ENCODE measurements at places on chromosomes 3 and 15.
A peak's percentile ranks its signal among the peaks of the same experiment; 100 is the strongest.

DNA sequence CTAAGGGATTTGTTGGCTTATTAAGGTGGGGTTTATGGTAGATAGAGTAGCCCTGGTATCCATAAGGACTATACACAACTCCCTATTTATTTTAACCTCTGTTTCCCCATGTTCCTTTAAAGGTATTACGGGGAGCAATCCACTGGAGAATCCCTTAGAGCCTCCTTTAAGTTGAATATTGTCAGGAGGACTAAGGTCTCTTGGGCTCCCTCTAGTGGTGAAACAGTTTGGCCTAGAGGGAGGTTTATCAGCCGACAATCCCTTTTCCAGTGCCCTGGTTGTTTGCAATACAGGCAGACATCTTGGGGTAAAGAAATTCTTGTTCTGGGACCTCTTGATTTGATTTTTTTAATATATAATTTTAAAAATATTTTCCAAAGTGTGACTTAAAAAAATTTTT lies 12.9 kb downstream of the OPA1 start:
- DNase-seq: peak; percentile 50

DNA sequence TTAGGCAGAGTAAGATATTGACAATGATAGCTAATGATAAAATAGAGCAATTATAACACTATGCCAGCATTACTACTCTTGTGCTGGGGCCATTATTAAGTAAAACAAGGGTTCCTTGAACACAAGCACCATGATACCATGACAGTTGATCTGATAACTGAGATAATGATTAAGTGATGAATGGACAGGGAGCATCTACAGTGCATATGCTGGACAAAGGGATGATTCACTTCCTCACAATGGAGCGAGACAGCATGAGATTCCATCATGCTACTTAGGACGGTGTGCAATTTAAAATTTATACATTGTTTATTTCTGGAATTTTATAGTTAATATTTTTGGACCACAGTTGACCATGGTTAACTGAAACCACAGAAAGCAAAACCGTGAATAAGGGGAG lies 156.6 kb downstream of the FHIT start:
- no peak for DNase-seq

DNA sequence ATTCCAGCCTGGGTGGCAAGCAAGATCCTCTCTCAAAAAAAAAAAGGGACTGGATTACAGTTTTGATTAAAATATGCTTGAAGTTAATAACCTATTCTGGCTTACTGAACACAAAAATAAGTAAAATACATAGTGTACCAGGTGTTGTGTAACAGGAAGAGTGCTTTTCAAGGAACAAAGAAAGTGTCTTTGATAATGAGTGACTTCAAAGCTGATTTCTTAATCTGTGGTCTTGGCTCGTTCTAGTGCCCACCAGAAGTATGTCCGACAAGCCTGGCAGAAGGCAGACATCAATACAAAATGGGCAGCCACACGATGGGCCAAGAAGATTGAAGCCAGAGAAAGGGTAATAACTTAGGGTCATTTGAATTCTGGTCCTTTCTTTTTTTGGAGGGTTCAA lies 4.0 kb downstream of the RPL14 start:
- DNase-seq: no peak

- DNase-seq: no peak
Observed at GRCh38 chr3:36943601-36944000, 1.3 kb downstream of the TRANK1 start.

DNA sequence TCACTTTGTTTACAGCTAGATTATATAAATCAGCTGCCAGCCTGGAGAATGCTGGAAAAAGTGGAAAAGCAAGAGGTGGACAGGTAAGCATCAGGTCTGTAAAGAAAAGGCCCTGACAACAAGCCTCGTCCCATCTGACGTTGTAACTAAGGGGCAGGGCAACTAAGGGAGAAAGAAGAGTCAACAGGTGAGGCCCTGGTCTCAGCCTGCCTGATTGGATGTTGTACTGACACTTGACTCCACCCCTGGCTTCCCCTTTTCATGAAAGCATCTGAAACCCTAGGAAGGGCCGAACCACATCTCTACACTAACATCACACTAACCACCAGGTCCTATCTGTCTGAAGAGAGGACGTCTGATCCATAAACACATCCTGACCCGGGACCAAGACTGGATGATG lies 357.6 kb upstream of the CFAP20DC start:
- DNase-seq: no peak

GRCh38 chr15:88072598-88073390 lies 183.7 kb downstream of the NTRK3 start:
- no peak for DNase-seq

- no peak for DNase-seq
Observed at GRCh38 chr15:58486062-58486461, 54.3 kb downstream of the LIPC start.

- DNase-seq: no peak
Observed at GRCh38 chr3:84224262-84224661, 734.5 kb upstream of the CADM2 start.

DNA sequence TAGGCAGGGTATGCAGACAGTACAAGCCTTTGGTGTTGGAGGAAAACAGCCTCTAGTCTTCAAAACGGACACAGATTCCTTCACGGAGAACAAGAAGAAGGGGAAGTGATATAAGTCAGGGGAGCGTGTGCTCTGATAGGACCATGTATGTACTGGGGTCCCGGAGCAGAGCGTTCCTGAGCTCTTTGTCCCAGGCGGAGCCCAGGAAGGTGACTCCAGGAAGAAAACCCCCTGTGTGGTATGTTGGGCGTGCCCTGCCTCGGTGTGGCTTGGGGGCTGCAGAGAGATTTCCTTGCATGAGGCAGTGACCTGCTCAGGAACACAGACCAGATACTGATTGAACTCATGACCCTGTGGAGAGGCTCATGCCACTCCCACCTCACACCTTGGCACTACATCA lies 21.7 kb downstream of the MELTF start:
- DNase-seq: no peak

DNA sequence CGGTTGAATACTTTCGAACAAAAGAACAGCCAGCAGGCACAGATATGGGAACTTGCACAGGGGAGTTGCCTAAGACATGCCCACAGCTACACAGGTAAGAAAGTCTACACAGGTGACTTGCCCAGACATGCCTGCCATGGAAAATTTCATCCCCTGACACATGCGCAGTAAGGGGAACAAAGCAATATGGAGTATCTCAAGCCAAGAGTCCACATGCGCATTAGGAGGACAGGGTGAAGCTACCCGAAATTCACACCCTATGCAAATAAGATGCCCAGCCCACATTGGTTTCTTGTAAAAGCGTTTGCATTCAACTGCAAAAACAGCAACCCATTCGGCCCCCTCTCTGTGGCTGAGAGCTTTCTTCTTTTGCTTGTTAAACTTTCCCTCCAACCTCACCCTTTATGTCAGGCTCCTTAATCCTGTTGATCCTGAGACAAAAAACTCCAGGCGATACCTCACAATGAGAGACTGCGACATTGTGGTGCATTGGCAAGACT lies 49.3 kb upstream of the TRPM1 start:
- no peak for DNase-seq

DNA sequence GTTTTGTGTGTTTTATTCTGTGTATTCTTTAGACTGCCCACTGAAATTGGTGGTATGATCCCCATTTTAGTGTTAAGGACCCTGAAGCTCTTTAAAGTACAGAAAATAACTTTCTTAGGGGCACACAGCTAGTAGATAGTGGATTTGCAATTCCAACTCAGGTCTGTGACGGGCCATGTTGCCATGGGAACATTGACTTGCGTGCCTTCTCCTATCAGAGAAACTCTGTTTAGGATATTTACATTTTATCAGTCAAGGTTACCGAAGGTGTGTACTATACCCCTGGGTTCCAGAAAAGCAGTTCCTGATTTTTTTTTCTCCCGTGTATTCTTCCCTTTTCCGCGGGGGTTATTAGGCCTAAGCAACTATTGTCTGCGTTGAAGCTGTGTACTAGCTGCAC lies 19.4 kb downstream of the MYZAP start:
- no peak for DNase-seq

- no peak for DNase-seq
Observed at GRCh38 chr3:105490045-105490444, 123.3 kb downstream of the ALCAM start.

GRCh38 chr3:161475905-161476304 lies 20.7 kb upstream of the OTOL1 start:
- DNase-seq: no peak

DNA sequence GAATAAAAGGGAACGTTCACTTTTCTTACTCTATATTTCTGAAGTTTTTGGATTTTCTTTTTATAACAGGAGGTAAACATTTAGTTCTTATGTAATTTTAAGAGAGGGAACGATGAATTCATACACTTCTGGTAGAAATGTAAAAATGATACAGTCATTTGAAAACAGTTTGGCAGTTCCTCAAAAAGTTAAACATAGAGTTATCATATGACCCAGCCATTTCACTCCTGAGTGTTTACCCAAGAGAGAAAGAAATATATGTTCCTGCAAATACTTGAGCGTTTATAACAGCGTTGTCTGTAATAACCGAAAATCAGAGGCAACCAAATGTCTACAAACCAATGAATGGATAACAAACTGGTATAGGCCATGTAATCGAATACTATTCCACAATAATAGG lies 20.8 kb upstream of the CCR9 start:
- no peak for DNase-seq

DNA sequence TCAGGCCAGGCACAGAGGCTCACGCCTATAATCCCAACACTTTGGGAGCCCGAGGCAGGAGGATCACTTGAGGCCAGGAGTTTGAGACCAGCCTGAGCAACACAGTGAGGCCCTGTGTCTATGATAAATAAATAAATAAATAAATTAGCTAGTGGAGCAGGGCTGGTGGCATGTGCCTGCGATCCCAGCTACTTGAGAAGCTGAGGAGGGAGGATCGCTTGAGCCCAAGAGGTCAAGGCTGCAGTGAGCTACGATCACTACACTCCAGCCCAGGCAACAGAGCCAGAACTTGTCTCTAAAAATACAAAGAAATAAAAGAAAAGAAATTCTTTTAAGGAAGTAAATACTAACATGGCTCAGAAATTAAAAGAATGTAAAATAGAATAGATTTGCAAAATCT lies 91.8 kb downstream of the LIPC start:
- DNase-seq: no peak

DNA sequence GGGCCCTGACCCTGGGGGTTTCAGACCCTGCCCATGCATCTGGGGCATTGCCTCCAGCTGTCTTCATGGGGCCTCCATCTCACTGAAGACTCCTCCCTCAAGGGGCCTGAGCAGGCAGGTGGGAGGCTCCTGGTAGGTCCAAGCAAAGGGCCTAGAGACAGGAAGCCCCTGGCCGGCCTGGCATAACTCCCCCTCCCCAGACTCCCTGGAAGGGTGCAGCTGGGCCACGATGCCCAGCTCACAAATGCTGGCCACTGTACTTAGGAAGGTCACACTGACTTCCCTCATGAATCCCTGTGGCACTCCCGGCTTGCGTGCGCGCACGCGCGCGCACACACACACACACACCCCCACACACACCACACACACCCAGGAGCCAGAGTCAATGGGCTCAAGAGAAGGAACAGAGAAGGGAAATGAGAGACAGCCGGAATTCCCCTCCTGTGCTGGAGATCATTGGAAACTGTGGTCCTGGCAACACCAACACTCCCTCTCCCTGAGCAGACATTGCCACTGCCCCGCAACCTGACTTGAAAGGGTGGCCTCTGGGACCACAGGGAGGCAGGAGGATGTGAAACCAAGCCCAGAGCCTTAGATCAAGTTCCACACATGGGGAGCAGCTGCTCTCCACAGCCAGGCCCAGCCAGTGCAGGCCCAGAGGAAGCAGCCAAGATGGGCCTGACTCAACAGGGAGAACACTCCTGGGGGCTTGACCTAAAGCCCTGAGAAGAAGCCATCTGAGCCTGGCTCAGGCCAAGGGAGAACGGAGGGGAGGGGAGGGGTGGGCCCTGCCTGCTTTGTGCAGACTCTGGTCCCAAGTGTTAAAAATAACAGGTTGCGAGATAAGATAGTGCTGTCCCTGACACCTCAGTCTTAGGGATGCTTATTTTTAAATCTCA lies 69.7 kb downstream of the SCN5A start:
- DNase-seq: no peak

DNA sequence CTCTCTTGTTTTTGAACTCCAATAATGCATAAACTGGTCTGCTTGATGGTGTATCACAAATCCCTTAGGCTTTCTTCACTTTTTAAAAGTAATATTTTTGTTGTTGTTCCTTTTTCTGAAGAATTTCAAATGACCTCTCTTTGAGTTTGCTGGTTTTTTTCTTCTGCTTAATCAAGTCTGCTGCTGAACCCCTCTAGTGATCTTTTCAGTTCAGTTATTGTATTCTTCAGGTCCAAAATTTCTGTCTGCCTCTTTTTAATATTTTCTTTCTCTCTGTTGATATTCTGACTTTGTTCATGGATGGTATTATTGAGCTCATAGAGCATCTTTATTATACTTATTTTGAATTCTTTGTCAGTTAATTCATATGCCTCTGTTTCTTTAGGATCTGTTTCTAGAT lies 21.8 kb upstream of the CEP152 start:
- no peak for DNase-seq

DNA sequence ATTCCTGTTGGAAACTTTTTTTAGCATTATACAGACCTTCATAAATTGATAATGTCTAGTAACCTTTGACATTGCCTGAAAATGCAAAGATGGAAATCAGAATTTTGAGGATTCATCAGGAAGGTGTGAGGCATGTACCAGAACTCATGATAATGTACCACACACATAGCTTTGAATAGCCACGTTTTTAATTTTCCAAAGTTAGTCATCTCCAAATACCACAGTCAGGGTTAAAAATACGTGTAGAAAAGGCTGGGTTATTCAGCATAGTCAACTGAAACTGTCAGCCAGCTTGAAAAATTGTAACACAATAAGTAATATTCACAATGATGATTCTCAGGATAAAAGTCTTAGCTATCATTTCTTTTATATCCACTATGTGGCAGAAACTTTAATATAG lies 102.0 kb upstream of the THRB start:
- DNase-seq: no peak

DNA sequence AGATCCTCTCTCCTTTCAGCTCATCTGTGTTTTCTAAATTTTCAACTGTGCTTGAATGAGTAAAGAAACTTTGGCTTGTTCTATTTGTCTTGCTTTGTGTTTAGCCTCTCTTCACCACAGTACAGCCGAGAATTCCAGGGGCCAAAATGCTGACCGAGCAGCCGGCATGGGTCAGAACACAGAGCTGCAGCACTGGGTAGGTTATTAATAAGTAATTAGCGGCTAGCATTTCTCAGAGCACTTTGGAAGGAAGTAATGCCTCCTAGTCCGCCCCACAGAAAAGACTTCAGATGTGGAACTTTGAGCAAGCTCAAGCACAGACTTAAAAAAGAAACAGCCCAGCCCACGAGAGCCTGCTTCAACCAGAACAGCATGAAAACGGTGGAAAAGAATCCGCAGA lies 343.9 kb downstream of the ARRDC4 start:
- DNase-seq: no peak

DNA sequence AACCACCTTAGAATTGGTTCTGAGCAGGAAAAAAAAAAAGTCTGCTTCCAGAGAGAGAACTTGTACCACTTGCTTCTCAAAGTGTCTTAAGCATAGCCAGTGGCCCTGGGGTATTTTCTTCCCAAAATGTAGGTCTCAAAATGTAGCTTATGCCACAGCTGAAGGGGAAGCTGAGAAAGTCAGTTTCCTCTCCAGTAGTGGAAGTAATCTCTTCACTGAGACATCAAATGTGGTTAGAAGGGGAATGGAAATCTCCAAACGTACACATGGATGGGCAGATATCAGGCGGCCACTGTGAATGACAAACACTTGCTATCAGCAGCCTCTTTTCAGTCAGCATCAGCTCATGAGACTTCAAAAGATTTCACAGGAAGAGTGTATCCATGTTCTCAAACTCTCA lies 841.2 kb downstream of the TUSC7 start:
- no peak for DNase-seq

GRCh38 chr15:69476704-69477473 lies 24.3 kb downstream of the RPLP1 start:
- DNase-seq: no peak

Measured in activated T-cell treated with anti-CD3 and anti-CD28 coated beads, Interleukin-2, amount 50 U/mL, for 4 hours (primary cell).